ENCODE measurements at places on chromosomes 4 and X.

- no peak for DNase-seq
Observed at GRCh38 chr4:180664766-180665368, 1578.3 kb upstream of the TENM3 start.

GRCh38 chr4:78811034-78811433, 34.9 kb downstream of the BMP2K start:
- DNase-seq, result no peak

DNA sequence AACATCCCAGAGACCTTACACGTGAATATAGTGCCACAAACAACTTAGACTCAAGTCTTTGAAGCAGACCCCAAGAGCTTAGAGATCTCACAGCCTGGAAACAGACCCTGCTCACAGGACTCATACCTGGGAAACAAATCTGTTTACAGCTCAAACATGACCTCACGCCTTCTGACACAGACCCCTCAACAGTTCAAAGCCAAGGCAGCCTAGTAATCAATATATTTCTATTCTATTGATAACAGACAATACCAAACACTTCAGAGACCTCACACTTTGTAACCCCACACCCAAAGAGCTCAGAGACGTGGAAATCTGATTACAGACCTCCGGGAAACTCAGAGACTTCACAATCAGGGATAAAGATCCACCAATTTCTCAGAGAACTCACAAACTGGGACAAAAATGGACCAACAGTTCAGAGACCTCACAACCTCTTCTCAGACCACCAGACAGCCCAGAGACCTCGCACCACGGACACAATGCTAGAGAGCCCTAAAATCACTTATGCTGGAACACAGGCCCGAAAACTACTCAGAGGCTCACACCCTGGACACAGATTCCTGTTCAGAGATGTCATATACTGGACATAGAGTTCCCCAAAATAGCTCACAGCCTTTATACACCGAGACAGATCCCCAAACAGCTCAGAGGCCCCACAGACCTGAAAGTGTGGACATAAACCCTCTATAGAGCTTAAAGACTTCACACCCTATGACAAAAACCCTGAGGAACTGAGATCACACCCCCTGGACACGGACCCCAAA, 14.8 kb downstream of the SUV39H1 start:
- DNase-seq, result no peak

- DNase-seq, result no peak
Observed at GRCh38 chr4:109908731-109909130, 4.0 kb upstream of the EGF start.

DNA sequence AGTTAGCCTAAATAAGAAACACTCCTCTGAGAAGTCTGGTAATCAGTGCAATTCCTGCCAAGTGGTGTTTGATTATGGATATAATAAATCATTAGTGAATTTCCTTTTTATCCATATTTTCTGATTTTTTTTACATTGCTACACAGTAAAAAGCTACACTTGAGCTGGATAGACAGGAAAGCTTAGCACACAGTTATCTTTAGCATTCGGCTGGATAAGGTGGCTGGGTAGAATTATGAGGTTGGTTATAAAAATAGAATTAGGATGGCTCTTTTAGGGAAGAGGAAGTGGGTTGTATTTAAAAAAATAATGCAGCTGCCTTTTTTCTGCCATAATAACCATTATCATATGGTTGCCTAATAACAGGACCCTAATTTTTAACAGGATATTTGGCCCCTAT, 460.6 kb downstream of the NAF1 start:
- DNase-seq, result no peak

DNA sequence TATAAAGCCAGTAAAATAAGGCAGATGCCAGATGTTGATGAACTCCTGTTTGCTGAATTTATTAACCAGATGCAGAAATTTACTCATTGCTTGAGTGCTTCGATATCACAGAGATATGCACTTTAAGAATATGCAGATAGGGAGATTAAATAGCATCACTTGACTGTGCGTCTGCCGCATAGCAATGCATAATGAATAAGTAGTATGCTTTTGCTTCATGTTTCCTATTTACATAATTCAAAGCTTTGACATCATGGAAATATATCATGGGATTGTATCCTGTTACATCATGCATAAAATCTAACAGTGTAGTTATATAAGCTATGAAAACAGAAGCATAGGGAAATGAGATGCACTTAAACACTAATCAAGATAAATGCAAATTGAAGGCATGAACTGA, 45.9 kb downstream of the VEGFC start:
- no peak for DNase-seq

GRCh38 chr4:2785613-2786012, 7.3 kb upstream of the SH3BP2 start:
- DNase-seq, result no peak
